ENCODE measurements at places on chromosomes 5 and 9. TPM values are rescaled to one million over a fixed set of nuclear protein-coding genes. Genes with fewer than 3 reads are reported as not detected.

DNA sequence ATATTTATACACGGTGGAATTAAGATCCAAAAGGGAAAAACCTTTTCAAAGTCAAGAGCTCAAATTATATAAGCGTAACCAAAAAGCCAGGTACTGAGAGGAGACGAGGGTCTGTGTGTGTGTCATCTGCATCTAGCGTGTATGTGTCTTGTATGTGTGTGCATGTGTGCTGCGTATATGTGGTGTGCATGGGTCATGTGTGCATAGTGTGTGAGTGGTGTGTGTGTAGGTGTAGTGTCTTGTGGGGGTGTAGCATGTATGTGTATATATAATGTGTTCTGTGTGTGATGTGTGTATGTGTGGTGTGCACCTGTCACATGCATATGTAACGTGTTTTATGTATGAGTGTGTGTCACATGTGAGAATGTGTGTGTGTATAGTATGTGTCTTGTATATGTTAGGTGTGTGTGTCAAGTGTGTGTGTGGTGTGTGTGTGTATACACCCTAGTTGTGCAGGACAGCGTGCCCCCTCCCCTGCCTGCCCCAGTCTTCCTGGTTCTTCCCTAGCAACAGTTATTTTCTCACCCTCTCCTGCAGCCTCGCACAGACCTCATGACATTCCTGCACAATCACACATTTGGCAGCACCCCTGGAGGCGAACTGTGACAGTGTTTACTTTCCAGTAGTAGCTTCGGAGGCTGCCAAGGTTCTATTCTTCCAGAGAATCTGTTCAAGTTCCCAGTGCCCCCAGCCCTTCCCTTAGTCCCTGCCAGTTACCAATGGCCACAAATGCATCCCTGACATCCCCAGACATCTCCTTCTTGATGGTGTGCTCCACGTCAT is 27.1 kb upstream of the TNIP1 start:
- H3K27me3 ChIP-seq, result no peaks in the 10 kb centered on the region
- H3K36me3 ChIP-seq, result peaks cover 20% of the 10 kb centered on the region

GRCh38 chr5:141343953-141344463 is 379 bp downstream of the PCDHGA3 start:
- H3K27ac ChIP-seq, result no peak overlapping the region
- H3K27me3 ChIP-seq, result peaks cover 4% of the 10 kb centered on the region
- no peak for DNase-seq
- H3K4me1 ChIP-seq, result no peaks in the 10 kb centered on the region

DNA sequence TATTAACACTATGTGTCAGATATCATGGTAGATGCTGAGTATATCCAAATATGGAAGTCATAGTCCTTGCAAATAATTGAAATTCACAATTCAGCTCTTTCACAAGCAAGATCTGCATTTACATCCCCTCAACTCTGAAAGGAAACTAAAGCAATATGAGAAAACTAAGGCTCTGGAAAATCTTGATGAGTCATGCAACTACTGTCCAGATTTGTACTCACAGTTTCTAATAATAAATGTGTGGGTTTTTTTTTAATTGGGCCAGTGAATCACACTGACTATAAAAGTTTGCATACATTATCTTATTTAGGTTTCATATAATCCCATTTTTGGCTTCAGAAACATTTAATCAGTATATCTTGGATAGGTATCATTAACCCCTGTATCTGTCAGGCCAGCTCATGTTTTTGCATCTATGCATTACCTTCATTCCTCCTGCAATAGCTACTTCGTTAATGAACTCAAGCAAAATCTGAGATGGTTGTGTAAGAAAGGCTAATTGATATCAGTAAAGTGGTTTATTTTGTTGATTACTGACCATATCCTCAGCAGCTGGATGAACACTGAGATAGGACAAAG is 58.7 kb upstream of the PRR16 start:
- no peak overlapping the region for H3K4me3 ChIP-seq
- no peaks in the 10 kb centered on the region for H3K36me3 ChIP-seq
- H3K27me3 ChIP-seq, result no peaks in the 10 kb centered on the region
- no peaks in the 10 kb centered on the region for H3K4me1 ChIP-seq

DNA sequence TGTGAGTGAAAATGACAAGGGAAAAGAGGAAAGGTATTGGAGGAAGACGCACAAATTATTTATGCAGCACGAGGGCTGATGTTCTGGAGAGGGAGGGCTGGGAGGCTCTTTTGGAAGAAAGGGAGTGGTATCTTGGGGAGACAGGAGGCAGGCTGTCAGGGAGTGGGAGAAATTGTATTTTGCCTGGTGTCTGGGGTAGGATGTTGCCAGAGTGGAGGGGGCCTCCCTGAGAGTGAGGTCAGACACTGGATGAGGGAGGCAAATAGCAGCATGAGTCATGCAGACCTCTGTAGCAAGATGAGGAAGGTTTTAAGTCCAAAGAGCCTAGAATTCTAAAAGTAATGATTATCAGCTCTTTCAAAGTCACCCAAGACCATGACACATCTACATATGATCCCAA is 158.0 kb downstream of the DMRT2 start:
- DNase-seq, result no peak
- no peaks in the 10 kb centered on the region for H3K4me1 ChIP-seq
- H3K36me3 ChIP-seq, result no peaks in the 10 kb centered on the region
- H3K27me3 ChIP-seq, result no peaks in the 10 kb centered on the region
- H3K27ac ChIP-seq, result no peak overlapping the region

DNA sequence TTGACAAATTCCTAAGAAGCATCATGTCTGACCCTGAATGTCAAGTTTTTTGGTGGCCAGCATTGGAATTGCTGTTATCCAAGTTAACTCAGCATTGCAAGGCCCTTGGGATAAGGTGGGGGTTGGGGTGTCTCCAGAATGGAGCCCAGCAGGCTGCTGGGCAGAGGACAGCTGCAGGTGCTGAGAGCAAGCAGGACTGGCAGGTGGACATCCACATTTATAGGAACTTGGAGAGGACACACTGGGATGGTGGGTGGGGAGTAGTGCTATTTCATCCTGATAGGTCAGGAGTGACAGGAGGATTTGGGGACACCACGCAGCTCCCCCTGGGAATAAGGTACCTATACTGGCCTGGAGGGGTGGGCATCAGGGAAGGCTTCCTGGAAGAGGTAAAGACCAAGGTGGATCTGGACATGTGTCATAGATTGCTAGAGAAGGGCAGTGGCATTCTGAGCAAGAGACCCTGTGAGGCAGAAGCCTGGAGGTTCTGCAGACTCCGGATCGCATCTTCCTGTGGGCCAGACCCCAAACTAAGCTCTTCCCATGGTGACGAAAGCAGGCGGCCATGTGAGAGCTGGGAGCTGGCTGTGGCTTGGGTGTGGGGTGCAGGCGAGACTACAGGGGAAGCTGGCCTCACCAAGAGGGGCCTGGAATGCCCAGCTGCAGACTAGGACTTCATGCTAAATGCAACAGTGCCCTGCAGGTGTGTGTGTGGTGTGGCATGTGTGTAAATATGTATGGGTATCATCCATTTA is 148.1 kb downstream of the RGS3 start:
- no peak overlapping the region for H3K4me3 ChIP-seq
- no peaks in the 10 kb centered on the region for H3K4me1 ChIP-seq
- H3K27ac ChIP-seq, result no peak overlapping the region
- no peak for DNase-seq

DNA sequence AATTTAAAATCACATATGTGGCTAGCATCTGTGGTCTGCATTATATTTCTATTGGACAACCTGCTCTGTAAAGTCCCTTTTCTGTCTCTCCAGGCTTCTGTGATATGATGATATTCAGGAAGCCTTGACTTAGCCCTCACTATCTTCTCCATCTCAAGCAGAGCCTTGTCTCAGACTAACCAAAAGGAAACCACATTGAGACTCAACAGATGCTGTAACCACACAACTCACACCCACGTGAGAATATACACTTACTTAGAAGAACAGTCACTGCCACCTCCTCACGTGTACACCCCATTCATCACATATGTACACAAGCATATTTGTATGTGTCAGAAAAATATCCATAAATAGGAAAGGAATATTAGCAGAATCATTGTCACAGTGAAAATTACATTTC is 33.6 kb downstream of the HTR4 start:
- H3K4me1 ChIP-seq, result peaks cover 26% of the 10 kb centered on the region
- no peaks in the 10 kb centered on the region for H3K27me3 ChIP-seq
- no peak overlapping the region for H3K4me3 ChIP-seq
- H3K36me3 ChIP-seq, result no peaks in the 10 kb centered on the region

GRCh38 chr5:35194635-35195471 is 35.4 kb downstream of the PRLR start:
- peaks cover 10% of the 10 kb centered on the region for H3K27me3 ChIP-seq
- no peak for DNase-seq
- H3K4me1 ChIP-seq, result no peaks in the 10 kb centered on the region

- H3K36me3 ChIP-seq, result no peaks in the 10 kb centered on the region
- H3K4me3 ChIP-seq, result no peak overlapping the region
- H3K27me3 ChIP-seq, result no peaks in the 10 kb centered on the region
- H3K27ac ChIP-seq, result no peak overlapping the region
These were observed 26.5 kb upstream of the MROH2B start for GRCh38 chr5:41097642-41098041.

DNA sequence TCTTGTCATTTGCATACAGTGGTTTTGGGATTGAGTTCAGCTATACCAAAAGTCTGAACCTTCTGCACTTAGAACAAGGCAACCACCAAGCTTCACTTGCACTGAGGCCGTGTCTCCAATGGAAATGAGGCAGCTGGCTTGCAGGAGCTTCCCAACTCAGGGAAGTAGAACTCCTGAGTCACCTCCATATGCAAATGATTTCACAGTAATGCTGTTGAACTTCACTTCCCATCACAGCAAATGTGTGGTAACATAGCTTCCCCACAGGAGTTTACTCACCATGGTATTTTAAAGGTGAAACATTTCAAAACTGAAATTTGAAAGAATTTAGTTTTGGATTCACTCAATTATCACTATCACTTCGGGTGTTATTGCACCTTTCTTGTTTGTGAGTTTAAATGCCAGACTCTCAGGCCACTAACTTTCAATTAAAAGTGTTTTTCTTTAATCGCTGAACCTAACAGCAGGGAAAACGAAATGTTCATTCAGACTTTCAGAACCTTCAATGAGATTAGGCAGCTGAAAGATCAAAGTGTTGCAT is 9.0 kb downstream of the CD274 start:
- no peak overlapping the region for H3K4me3 ChIP-seq
- no peaks in the 10 kb centered on the region for H3K4me1 ChIP-seq
- H3K36me3 ChIP-seq, result no peaks in the 10 kb centered on the region

DNA sequence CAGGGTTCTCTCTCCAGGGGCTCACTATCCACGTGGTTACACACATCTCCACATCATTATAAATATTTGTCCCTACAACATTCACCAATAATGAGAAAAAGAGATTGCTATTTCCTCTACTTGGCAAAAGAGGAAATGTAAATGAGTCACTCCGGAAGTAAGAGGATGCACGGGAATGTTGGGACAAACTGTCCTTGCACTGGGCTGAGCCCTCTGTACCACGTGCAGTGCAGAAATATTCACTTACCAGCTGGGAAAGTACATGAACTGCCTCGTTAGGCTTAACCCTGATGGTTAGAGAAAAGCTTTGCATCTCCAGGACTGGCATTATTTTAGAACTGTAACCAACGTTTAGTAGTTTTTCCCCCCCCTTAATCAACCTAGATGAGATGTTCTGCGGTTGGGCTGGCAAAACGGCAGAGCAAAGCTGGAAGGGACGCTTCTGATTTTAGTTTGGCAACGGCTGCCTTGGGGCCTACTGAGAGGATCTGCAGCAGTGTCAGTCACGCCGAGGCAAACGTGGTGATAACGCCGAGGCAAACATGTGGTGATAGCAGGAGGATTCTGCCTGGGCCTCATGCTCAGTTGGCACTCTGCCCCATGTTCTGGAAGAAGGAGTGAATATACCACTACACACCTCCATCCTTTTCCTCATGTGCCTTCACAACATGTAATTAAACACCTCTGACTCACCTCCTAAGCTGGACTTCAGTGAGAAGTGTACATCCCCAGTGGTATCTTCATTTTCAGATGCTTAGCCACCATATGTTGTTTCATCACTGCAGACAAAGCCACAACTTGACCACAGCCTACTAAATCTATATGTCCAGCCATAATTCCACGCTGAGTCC is 661.4 kb upstream of the KLF4 start:
- H3K4me1 ChIP-seq, result no peaks in the 10 kb centered on the region
- no peak for DNase-seq
- no peak overlapping the region for H3K27ac ChIP-seq
- H3K27me3 ChIP-seq, result no peaks in the 10 kb centered on the region
- no peak overlapping the region for H3K4me3 ChIP-seq

- H3K27me3 ChIP-seq, result no peaks in the 10 kb centered on the region
- H3K27ac ChIP-seq, result no peak overlapping the region
- no peaks in the 10 kb centered on the region for H3K4me1 ChIP-seq
- H3K36me3 ChIP-seq, result no peaks in the 10 kb centered on the region
- no peak for DNase-seq
These were observed 72.3 kb upstream of the ANXA1 start for GRCh38 chr9:73079326-73079725.

DNA sequence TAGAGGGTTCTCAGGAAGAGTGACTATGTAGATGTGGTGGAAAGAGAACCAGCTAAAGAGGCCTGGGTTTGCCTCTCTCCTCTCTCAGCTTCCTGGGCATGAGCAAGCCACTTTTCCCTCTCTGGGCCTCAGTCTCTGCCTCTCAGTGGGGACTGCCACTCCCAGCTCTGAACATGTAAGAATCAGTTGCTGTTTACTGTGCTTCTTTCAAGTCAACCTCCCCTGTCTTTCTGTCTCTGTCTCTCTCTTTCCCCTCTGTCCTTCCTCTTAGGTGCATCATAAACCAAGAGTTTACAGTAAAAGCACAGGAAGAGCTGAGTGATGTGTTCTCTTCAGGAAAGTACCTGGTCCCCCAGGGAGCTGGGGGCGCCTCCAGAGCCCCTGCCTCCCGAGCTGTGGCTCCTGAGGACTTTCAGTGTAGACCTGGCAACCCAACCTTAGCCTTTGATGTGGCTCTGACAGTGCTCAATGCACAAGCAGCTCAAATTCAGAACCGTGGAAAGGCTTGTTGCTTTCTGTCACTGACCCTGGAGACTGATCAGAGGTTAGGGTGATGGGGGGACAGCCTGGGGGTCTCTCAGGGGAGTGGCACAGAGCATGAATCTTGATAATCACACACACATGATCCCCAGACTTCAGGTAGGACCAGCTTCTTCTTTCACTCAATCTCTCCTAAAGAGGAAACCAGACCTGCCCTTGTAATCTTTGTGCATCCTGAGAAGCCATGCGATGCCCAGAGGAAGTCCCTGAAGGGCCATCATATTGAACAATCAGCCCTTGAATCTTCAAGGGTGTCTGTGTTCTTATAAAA is 59.4 kb upstream of the TNFSF8 start:
- no peaks in the 10 kb centered on the region for H3K36me3 ChIP-seq
- peak overlapping the region; percentile 44 for H3K27ac ChIP-seq
- peak; percentile 25 for DNase-seq
- no peaks in the 10 kb centered on the region for H3K27me3 ChIP-seq
- H3K4me1 ChIP-seq, result peaks cover 12% of the 10 kb centered on the region
- H3K4me3 ChIP-seq, result no peak overlapping the region

GRCh38 chr5:3092211-3092610 is 340.7 kb upstream of the IRX2 start:
- no peak overlapping the region for H3K4me3 ChIP-seq
- no peaks in the 10 kb centered on the region for H3K4me1 ChIP-seq
- no peak for DNase-seq
- H3K27me3 ChIP-seq, result no peaks in the 10 kb centered on the region
- H3K27ac ChIP-seq, result no peak overlapping the region

- no peaks in the 10 kb centered on the region for H3K4me1 ChIP-seq
- H3K36me3 ChIP-seq, result no peaks in the 10 kb centered on the region
- DNase-seq, result no peak
These were observed 145.5 kb downstream of the DCP2 start for GRCh38 chr5:113122053-113122452.

The LCN12 gene
- 1.7 TPM for total RNA-seq

The KCNV2 gene
- not detected for total RNA-seq

The AK6 gene
- 15.6 TPM for total RNA-seq

The FXN gene
- total RNA-seq, result 14.5 TPM

The SLC25A2 gene
- total RNA-seq, result 0.49 TPM
